ENCODE measurements at places on chromosomes 6 and 20.

DNA sequence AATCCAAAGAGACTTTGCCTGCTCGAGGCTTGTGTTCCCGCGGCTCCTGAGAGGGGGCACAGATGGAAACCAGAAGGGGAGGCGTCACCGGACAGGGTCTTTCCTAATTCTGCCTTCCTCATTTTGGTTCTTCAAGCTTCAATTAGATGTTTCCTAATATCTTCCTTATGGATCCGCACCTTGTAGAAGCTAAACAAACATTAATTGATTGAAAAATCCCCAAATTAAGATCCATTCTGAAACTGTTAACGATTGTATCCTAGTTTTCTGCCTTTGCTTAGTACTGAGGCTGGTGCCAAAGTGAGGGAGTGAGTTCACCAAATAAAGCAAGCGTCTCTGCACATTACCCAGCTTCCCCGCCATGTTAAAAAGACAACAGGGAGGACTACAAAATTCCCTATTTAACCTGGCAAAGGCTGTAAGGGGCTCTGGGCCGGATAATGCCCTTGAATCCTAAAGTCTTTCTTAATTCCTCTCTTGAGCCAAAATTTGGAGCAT is 123.2 kb downstream of the GPX5 start:
- no peak for DNase-seq

DNA sequence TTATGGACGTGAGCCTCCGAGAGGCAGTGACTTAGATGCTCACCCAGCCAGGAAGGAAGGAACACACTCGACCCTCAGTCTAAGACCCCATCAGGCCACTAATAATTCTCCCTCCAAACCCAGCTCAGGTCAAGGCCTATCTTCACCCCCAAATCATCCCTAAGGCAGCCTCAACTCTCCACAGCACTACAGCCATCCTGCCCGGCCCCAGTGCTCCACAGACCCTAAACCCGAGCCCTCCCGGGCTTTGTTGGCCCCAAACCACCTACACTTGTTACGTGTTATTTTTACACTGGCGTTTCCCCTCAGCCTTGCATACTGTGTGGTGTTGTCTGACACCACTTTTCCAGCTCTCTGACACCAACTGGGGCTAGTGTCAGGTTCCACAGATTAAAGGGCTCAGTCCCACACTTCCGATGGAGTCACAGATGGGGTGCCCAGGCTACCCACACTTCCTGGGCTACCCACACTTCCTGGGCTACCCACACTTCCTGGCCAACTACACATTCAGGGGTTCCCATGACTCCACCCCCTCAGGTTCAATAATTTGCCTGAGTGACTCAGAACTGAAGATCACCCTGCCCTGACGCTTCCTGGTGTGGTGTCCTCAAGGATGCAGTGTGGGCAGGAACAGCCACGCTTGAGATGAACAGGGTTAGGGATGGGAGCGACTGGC is 25.3 kb downstream of the RBCK1 start:
- DNase-seq: peak; percentile 43

DNA sequence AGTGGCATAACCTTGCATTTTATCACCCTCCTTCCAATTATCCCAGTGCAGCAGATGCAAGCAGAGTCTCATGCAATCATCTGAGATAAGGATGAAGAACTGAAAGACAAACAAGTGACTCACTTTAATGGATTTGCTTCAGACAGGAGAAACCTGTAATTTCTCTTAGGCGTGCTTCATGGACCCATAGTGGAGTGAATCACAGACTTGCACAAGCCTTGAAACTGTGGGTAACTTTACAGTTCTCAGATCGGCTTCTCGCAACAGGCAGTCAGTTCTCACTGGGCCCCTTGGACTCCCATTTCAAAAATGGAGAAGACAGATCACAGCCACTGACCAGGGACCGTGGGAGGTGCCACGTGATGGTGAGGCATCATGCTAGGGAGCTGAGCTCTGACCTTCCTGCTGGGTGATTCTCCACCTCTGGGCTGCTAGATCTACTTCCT is at the start of gene ADGRF4:
ADGRF4 (plus strand) TSS at position 239 of the 446 bp plus-strand sequence. CDS start 8,666 bp downstream, outside the sequence.
- DNase-seq: no peak

DNA sequence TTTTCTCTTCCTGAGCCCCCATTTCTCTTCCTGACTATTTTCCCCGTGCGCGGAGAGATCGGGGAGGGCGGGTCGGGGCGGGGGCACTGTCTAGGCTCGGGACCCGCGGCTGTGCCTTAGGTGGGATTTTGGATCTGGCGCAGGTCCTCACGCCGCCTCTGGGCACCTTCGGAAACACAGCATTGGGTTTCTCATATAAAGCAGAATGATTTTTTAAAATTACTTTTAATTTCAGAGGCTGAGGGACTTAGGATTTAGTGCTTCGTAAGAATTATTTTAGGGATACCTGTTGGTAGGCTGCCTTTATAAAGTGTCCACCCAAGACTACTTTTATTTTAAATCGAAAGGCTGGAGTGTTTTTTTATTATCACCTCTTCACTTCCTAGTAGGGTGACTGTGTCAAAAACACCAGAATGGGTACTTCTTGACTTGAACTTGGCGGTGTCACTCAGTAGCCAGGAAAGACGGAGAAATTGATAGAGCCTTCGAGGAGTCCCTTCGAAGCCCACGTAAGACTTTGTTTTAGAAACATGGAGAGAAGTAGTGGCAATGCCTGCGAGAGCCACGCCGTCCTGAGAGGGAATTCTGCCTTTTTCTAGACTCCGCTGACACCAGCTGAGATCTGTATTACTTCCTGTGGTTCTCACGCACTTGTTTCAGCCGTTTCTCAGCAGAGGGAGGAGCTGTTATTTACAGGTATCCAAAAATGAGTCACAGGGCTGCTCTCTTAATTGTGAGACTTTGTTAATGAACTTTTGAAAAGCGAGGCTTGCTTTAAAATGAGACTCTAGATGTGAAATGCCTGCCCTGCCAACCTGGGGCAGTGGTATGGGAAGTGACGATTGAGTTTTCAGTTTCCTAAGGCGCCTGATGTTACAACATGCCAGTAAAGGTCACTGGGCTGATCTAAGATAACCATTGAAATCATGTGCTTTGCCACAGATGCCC is 667 bp downstream of the STX11 start:
- DNase-seq: peak; percentile 35

DNA sequence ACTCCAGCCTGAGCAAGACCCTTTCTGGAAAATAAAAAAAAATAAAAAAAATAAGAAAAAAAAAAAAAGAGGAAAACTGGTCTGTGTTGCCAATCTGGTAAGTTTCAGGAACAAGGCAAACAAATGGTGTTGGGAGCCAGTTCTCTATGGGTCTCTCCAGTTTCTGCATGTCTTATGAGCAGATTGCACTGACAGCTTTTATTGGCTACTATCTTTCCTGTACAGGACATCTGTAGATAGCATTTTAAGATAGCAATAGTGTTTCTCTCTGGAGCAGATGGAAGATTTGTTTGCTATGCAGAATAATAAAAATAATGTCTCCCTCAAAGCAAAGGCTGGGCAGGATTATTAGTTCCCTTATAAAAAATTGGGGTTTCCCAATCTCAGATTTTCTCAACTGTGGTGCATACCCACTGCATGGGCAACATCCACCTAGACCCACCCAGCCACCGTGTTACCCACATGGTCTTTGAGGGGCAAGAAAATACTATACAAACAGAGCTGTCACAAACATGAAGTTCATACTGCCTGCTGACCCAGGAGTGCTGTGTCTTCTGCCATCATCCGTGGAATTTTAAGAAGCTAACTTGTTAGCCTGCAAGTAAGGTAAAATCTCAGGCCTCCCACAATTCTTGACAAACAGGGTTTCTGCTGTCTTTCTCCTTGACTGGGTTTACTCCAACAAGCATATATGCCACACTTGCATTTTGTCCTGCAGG is 9.5 kb downstream of the GMDS start:
- no peak for DNase-seq

GRCh38 chr20:44900231-44900854 is 9.5 kb upstream of the PABPC1L start:
- no peak for DNase-seq

DNA sequence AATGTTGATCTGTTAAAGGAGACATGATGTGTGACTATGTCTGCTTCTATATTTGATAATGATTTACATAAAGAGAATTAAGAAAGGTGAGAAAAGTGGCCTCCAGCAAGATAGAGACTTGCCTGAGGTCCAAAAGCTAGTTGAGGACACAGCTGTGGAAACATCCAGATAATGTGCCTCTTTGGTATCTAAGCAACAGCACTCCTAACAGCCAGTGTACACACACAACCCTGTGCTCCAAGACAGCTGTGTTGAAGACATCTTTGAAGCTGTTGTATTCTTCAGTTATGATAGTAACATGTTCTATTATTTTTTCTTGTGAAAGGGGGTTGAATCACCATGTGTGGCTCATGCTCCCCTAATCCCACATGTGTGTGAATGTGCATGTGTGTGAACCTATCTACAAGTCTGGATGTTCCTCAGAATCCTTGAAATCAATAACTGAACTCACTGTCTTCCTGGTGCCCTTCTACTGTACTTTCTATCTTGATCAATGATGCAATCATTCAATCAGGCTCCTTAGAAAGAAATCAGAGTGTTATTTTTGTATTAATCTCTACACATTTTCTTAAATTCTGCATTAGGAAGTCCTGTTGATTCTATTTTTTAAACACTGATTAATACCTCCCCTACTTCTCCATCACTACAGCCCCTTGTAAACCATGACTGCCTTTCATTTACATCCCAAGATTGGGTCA is 116.7 kb upstream of the SSTR4 start:
- DNase-seq: no peak

DNA sequence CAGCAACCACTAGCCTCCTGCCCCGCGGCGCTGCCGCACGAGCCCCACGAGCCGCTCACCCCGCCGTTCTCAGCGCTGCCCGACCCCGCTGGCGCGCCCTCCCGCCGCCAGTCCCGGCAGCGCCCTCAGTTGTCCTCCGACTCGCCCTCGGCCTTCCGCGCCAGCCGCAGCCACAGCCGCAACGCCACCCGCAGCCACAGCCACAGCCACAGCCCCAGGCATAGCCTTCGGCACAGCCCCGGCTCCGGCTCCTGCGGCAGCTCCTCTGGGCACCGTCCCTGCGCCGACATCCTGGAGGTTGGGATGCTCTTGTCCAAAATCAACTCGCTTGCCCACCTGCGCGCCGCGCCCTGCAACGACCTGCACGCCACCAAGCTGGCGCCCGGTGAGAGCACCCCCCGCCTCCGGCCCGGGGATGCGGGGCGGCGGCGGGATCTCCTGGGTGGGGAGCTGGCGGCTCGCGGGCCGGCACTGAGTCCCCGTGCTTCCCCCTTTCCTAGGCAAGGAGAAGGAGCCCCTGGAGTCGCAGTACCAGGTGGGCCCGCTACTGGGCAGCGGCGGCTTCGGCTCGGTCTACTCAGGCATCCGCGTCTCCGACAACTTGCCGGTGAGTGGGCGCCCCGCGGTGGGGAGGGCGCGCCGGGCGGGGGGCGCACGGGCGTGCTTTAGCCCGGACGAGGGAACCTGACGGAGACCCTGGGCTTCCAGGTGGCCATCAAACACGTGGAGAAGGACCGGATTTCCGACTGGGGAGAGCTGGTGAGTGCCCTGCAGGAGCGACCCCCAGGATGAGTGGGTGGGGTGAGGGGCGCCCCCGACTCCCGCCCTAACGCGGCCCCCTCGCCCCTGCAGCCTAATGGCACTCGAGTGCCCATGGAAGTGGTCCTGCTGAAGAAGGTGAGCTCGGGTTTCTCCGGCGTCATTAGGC is 585 bp downstream of the PIM1 start:
- no peak for DNase-seq

GRCh38 chr6:136085370-136086115 is 164.6 kb downstream of the MTFR2 start:
- DNase-seq: no peak

GRCh38 chr6:163754866-163755265 is 340.3 kb downstream of the QKI start:
- DNase-seq: no peak

DNA sequence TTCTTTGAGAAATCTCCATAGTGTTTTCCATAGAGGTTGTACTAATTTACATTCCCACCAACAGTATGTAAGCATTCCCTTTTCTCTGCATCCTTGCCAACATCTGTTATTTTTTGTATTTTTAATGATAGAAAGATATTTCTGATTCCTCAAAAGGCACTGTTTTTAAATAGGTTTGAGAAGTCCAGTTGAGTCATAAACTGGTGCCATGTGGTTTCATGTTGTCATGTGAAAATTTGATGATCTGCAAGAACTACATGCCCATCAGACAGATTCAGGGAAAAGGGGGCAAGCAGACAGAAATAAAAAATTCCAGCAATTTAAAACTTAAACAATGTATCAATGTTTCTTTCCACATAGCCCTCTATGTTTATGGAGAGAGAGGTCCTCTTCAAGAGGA is 227.5 kb downstream of the KCNQ5 start:
- no peak for DNase-seq

DNA sequence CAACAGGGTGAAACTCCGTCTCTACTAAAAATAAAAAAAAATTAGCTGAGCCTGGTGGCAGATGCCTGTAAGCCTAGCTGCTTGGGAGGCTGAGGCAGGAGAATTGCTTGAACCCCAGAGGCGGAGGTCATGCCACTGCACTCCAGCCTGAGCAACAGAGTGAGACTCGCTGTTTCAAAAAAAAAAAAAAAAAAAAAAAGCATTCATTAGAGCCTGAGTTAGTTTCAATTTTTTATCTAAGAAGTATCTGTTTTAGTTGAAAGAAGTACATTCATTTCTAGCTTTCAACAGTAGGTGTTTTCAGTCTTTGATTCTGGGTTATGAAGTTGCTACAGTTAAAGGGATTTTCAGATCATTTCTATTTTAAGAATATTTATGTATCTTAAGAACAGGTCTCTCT is 42.2 kb downstream of the ZNF292 start:
- no peak for DNase-seq

DNA sequence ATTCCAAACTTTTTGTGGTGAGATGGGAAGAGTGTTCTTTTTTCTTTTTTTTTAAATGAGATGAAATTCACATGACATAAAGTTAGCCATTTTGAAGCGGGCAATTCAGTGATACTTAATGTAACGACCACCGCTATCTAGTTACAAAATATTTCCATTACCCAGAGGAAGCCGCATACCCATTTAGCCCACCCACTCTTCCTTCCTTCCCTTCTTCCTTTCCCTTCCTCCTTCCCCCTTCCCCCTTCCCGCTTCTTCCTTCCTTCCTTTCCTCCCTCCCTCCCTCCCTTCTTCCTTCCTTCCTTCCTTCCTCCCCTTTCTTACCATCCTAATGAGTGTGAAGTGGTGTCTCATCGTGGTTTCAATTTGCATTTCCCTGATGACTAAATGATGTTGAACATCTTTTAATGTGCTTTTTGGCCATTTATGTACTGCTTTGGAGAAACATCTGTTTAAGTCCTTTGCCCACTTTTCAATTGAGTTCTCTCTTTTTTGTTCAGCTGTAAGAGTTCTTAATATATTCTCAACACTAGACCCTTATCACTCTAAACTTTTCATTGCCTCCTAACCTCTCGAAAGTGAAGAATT is 371.1 kb downstream of the FARS2 start:
- no peak for DNase-seq
